ENCODE measurements at places on chromosomes 1 and 21.

DNA sequence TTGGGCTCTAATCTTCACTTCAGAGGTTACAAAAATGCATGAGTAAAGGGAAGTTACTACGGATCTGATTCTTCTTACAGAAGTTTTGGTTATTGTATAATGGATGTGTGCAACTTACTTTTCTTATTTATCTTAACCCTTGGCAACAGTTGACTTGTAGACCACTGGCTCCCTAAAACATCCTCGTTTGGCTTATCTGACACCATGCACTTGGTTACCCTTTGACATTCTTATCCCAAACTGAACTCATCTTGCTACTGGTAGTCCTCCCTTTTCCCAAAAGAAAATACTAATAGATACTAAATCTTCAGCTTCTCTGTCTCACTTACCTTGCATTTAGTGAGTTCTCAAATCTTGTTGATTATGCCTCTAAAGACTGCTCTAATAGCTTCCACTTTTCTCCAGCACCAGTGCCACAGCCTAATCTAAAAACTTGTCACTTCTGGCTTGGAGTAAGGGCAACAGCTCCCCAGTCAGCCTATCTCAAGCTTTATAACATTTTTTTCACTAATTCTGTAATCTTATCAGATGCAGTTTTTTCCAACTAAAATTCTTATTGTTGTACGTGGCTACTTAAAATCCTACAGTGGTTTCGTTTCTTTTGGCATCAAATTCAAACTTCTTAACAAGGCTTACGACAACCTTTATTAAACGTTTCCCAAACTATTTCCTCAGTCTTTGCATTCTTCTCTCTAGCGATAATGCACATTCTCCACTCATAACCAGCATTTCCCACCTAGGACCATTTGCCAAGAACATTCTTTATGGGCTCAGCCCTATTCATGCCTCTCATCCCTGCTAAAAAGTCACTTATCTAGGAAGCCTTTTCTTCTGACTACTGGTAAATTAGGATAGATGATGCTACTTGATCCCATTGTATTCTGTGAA, 204.2 kb downstream of the KCNT2 start:
- DNase-seq = no peak

DNA sequence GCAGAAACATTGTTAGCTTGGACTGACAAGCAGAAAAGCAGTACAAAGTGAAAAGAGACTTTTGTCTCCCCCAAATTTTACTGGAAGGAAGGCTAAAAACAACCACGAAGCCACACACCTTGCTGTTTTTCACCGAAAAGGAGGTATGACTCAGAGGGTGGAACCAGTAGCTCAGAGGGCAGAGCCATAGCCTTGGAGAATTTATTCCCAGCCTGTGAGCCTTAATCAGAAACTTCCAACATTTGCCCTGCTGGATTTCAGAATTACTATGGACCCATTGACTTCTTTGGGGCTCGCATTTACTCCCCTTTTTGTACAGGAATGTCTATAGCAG, 32.0 kb downstream of the RPS6KC1 start:
- DNase-seq = no peak

DNA sequence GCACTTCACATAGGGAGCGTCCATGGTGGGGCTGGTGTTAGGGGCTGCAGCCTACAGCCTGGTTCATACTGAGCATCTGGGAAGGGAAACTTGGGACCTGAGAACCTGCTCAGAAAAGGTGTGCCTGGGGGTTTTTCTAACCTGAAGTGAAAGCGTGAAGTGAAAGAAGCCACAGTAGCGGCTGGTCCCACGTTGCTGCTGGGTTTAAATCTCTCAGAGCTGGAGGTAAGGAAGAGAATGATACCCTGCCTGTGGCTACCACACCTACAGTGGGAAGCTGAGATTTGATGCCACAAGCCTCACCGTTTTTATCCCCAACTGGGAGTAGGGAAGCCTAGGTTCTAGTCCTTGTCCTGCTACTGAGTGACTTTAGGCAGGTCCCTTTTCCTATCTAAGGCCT, 21.0 kb upstream of the FUCA1 start:
- no peak for DNase-seq

- no peak for DNase-seq
Measured at GRCh38 chr1:56106531-56107274, 472.7 kb downstream of the PLPP3 start.

GRCh38 chr1:239717097-239717917, 330.9 kb downstream of the CHRM3 start:
- no peak for DNase-seq
